ENCODE measurements at places on chromosomes 5 and 9.

- DNase-seq, result no peak
Measured at GRCh38 chr5:132473668-132474067, 16.9 kb downstream of the IRF1 start.

DNA sequence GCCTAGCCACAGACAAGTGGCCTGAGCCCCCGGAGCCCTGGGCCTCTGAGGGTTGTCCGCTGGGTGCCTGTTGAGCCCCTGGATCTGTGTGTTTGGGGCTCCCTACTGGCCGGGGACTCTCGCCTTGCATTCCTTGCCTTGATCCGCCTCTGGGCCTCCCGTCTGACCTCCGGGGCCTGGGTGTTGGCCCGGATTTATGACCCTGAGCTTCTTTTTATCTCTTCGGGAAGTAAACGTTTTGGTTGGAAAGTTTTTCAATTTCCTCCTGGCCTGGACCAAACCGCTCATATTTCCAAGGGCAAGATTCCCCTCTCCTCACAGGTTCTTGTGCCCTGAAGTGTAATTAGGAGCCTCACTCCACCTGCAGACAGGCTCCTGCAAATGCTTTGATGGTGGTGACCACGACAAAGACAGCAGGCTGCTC is 69.3 kb upstream of the EGFLAM start:
- DNase-seq, result no peak

GRCh38 chr9:71853084-71853483 is 57.9 kb downstream of the ABHD17B start:
- DNase-seq, result no peak

- DNase-seq, result no peak
Measured at GRCh38 chr9:107929443-107929842, 439.9 kb upstream of the KLF4 start.

DNA sequence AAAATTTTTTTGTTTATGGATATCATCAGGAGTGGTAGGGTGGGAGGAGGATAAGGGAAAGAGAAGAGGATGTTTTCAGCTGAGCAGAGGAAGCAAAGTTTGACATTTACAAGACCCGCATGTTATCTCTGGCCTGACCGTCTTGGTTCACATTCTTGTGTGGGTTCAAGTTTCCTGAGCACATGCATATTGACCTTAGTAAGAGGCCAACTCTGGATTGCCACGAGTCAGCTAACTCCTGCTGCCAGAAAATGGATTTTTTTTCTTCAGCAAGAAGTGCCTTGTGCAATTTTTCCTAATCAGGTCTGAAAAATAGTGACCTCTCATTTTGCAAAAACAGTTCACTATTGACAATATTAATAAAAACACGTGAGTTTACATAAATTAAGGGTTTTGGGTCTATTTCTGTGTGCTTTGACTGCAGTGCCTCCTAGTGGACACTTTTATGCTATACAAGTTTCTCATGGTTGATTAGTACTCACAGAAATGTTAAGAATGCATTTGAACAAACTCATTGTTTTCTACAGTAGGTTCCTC is 27.1 kb upstream of the BASP1 start:
- DNase-seq, result no peak

DNA sequence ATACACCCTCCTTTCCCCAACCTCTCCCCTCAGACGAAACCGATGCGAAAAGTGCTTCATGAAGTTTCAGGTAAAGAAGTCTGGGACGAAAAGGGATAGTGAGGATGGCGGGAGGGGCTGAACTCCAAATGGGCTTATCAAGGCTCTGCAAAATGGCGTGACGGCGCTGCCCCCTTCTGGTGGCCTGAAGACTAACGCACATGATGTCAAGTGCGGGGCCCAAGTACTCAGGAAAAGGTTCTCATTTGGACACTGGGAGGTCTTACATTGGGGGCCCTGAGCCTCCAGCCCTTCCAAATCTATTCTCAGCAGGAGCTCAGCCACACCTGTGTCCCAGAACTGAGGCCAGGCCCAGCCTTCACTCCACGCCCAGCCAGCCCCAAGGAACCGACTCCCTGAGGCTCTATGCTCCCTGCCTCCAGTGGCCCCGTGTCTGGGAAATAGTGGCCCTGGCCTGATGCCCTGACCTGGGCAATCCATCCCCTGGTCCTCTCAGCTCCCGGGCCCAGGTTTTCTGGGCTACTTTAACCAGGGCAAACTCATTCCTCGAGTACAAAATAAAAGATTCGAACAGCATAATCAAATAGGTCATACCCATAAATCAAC is 119.9 kb downstream of the KCNIP1 start:
- DNase-seq, result no peak

DNA sequence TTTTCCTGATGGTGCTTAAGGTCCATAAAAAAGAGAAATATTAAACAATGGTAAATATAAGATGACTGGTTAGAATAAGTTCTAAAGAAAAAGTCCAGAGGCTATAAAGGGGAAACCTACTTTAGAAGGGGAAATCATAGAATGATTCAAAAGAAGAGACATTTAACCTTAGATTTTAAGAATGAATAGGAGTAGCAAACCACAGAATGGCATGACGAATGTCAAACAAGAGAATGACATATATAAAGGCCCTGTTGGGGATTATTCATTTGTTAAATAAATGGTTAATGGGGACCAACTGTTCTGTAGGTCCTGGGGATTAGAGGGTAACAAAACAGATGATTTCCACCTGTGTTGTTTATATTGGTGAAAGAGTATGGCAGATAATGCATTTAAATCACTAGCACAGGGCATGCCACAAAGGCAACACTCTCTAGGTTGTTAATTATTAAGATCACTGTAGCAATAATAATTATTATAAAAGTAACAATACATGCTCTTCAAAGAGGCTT is 495.2 kb upstream of the GRIA1 start:
- DNase-seq, result no peak

DNA sequence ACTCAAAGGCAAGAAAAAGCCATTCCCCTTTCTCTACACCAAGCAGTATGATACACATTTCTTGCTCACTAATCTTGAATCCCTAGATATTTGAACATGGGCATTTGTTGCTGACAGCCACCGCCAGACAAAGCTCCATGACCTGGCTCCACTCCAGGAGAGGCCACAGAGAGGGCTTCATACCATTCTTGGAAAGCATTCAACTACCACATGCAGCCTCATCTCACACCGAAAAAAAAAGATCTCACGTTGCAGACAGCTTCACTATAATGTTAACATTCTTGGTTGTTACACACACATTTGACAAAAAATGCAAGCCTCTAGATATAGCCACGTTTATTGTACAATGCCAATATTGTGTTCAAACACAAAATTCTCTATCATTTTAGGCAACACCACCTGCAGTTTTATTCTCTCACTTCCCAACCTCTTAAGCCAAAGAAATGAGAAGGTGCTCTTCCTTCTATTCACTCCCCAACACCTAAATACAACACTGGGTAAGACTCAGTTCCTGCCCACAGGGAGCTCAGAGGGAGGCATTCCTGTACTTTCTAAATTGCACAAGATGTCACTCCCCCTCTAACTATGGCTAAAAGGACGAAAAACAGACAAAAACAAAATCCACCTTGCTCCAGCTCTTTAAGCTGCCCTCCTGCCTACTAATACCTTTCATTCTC is 222.4 kb downstream of the TSSK1B start:
- DNase-seq, result no peak

DNA sequence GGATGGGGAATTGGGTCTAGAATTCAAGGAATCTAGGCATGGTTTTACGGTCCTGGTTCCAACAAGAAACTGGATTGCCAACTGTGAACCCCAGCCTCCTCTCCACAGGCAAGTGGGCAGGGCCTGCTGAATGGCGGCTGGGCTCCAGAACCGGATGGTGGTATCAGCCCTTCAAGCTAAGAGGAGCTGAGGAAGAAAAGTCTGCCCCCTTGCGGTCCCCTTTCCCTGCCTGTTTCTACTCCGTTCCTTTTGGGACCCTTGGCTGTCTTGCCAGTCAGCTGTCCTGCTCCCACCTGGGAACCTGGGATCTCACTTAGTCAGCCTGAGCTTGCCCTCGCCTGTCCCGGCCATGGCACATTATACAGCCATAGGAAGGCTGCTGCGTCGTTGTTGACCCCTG is 234.4 kb upstream of the DAPK1 start:
- no peak for DNase-seq

DNA sequence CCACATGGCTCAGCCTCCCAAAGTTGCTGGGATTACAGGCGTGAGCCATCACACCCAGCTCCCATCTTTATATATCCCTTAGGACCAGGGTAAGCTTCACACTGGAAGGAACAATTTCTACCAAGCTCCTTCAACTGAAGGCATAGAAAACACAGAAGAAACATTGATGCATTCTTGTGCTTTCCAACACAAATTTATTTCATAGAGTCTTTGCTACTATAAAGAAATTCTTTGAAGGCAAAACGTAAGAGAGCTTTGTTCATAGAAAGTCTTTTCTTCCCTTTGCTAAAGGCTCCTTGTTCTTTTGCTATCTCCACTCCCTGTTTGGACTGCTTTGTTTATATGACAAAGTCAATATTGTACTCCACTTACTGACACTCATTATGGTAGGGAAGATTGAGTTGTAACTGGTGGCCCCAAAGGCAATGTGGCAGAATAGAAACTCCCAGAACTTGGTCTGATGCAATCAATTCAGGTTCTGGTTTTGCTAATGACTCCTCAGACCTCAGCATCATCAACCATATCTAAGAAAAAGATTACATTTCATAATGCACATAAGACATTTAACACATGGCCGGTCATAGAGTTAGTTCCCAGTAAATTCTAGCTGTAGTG is 97.4 kb upstream of the CLINT1 start:
- DNase-seq, result no peak

DNA sequence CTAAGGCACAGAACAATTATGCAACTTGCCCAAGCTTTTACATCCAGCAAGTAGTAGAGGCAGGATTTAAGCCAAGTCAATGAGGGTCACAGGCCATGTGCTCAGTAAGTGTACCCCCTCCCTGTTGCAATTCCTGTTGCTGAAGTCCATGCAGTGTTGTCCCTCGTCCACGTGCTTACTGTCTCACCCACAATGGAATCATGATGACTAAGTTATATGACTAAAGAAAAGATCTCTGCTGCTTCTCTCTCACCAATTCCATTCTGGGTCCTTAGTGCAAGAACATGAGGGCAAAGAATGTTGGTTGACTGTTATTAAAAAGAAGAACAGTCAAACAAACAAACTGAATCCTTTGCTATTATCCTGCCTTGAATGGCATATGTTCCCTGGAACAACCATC is 233.6 kb upstream of the SLC24A2 start:
- DNase-seq, result no peak

GRCh38 chr5:81232464-81233079 is 550 bp upstream of the CKMT2 start:
- DNase-seq, result no peak

- no peak for DNase-seq
Measured at GRCh38 chr5:92237896-92238295, 854.8 kb upstream of the ARRDC3 start.

DNA sequence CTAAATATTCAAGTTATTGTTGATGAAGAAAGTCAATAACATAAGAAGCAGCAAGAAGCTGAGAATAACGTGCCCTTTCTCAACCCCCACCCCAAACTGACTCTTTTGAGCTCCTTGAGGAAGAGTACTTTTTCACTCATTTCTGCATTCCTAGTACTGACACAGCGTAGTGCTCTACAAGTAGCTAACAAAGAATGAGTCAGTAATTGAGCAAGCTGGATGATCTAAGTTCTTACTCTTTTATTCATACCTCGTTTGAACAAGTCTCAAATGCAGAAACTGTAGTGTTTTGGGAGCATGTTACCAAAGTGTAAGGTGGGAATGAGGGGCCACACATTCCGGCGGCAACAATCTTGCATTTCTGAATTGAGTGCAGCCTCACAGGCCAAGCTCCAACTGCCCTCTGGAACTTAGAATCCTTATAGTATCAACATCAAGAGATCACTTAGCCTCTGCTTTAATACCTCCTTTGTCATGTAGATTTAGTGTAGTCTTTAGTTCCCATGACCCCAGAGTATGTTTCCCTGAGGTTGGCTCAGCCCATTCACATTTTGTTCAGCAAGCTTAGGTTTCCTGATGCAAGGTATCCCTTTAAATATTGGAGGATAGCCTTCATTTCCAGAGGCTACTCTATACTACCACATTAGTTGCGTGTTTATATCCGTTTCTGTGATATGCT is 152.0 kb downstream of the PRR16 start:
- DNase-seq, result no peak

GRCh38 chr5:149358294-149358651 is 427 bp downstream of the PCYOX1L start:
- no peak for DNase-seq

GRCh38 chr5:151026679-151027078 is 6.3 kb downstream of the GPX3 start:
- DNase-seq, result no peak

DNA sequence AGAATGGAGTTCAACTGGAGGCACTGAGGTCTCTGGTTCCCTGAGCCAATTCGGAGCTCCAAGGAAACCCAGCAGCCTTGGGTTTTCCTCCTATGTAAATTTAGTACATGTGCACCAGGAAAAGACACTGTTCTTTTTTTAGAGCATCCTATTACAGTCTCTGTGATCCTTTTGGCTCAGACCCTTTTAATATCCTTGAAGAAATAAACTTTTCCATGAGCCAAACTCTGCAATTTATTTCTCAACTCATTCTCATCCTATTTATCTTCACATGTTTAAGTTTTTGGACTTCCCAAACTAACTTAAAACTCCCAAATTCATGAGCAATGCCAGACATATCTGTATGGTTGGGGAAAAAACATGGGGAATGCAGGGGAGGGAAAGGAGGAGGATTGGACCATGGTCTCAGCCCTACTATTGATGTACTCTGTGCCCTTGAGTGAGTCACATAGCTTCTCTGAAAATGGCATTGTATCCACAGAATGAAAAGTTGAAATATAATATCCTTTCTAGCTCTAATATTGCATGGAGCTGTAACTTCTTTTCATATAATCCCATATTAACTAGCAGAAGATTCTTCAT is 76.6 kb downstream of the PAPPA start:
- DNase-seq, result no peak

- DNase-seq, result no peak
Measured at GRCh38 chr5:117302949-117303348, 728.3 kb upstream of the SEMA6A start.

All from GOT3 (cell line).